ENCODE measurements at places on chromosomes 11 and 22.

- no peak for DNase-seq
Measured at GRCh38 chr22:49317369-49317768, 510.3 kb downstream of the BRD1 start.

DNA sequence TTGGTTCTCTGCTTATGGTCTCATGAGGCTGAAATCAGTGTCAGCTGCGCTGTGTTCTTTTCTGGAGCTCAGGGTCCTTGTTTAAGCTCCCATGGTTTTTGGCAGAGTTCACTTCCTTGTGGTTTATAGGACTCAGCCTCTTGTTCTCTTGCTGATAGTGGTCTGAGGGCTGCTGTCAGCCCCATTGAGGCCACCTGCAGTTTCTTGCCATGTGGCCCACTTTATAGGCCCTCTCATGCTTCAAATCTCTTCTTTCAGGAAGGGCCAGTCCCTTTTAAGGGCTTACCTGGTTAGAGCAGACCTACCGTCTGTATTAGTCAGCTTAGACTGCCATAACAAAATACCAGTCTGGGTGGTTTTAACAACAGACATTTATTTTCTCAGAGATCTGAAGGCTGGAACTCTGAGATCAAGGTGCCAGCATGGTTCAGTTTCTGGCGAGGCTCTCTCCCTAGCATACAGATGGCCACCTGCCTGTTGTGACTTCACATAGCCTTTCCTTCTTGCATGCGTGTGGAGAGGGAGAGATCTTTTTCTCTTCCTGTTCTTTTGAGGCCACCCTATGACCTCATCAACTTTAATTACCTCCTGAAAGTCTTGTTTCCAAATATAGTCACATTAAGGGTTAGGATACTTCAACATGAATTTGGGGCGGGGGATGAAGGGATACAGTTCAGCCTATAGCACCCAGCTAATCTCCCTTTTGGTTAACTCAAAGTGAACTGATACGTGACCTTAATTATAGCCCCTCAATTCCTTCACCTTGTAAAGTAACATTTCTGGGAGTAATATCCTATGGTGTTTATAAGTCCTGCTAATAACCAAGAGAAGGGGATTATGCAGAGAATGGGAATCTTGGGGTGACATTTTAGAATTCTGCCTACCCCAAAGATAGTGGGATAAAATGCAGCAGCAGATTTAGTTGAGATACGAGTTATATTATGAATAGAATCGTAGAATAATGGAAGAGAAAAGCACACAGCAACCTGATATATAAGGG is 131.8 kb downstream of the UVRAG start:
- DNase-seq = no peak

- DNase-seq = no peak
Measured at GRCh38 chr11:11038352-11038751, 180.5 kb upstream of the ZBED5 start.

DNA sequence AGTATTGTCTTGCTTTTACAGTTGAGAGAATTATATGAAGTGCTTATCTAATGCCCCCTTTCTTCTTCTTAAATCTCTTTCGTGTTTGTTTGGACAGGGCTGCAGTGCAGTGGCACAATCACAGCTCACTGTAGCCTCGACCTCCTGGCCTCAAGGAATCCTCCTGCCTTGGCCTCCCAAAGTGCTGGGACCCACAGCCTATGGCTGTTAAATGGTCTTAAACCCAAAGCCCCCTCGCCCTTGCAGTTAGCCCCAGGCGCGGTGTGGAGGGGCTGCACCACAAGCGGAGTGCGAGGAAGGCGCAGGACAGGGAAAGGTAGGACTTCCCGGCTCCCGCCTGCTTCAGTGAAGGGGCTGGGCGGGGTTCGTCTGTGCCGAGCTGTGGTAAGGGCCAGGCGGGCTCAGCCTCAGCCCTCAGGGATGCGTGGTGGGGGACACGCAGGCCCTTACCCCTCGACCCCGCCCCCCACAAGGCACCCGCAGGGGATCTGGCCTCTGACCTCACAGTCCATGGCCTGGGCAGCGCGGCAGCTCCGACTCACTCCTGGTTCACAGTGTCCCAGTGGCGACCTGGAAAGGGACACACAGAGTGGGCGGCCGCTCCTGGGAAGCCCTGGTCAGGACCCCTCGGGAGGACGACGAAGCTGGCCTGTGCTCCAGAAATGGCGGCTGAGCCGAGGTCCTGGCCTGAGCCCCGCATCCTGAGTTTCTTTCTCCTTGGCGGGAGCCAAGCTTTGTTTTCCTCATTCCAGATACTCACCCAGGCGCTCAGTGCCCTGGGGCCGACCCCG is 24.5 kb downstream of the BID start:
- no peak for DNase-seq

DNA sequence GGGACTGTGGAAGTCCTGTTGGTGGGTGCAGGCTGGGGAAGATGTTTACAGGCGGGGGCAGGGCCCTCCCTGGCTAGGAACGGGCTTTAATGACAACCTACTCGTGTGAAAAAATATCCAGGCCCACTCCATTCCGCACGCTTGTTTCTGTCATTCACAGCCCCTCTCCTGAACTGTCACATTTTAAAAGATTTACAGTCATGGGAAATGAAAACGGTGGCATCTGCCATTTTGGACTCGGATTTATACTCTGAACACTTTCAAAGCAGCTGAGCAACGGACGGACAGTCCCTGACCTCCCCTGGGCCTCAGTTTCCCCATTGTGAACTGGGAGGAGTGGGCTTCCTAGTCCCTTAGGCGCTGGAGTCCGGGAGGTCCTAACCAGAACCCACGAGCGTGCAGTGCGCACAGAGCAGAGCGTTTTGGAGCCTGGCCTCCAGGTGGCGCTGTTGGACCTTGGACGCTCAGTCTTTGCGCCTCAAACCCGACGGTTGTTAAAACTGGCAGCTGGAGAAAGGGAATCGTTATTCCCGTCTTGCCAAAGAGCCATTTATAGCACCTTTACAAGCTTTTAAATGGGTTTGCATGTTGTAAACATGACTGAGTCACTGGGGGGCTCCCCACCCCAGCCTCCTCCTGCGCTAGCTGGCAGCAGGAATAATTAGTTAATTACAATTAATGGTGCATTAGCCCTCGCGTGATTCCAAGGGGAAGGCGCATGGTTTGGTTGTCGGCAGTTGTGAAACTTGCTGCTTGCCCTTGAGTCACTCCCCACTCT is 75.3 kb downstream of the FBLN1 start:
- peak; percentile 60 for DNase-seq

- no peak for DNase-seq
Measured at GRCh38 chr11:130157101-130157500, 2.5 kb upstream of the ST14 start.

DNA sequence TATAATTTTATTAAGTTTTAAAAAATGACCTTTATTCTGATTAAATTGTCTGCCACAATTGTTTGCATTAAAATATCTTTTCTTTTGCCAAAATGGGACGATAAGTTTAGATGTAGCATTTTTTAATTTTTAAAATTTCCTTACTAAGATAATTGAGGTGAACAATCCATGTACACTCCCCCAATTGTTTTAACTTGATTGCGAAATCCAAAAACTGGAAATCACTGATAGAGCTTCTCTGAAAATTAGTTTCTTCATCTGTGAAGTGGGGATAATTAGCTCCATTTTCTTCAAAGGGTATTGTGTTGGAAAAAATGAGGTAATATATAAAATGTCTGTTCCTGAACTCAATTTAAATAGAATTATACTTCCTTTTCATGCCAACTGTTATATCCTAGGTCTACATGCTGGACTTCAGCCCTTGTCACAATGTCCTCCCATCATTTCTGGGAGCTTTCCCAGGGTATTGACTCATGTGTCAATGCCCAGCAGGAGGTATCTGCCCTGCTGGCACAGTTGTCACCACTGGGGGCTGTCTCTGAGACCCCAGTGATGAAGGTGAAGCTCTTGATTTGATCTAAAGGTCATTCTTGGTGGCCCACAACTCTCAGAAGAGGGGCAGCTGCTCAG is 28.7 kb upstream of the NAV2 start:
- DNase-seq = no peak

DNA sequence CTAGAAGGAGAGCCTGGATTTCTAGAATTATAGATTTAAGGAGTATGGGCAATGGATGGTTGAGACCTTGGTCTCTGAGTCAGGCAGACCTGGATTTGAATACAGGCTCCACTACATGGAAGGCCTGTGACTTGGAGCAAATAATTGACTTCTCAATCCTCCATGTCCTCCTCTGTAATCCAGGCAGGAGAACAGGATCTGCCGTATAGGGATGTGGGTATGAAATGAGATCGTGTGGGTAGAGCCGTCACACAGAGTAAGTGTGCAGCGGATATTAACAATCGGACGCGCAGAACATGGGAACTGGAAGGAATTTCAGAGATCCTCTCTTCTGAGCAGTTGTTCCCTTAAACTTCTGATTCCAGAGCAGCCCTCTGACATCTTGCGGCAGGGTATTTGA is 11.5 kb upstream of the TMPRSS13 start:
- no peak for DNase-seq

DNA sequence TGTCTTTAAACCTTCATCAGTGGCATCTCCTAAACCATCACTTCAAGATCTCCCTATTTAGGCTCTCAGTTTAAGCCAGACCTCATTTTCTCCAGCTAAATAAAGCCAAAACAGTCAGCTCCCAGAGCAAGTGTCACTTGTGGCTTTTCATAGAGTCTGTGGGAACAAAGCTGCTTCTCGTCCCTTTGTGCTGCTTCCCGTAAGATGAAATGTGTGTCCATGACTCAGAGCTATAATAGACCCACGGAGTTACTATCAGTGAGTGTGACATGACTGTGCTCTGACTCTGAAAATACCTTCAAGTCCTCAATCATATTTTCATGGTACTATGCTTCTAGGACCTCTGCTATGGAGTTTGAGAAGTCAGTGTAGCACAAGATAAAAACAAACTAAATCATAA is 57.3 kb upstream of the SLN start:
- no peak for DNase-seq

GRCh38 chr11:62104816-62105653 is 18.8 kb upstream of the INCENP start:
- no peak for DNase-seq

GRCh38 chr11:108606070-108606469 is 12.5 kb upstream of the EXPH5 start:
- DNase-seq = no peak

DNA sequence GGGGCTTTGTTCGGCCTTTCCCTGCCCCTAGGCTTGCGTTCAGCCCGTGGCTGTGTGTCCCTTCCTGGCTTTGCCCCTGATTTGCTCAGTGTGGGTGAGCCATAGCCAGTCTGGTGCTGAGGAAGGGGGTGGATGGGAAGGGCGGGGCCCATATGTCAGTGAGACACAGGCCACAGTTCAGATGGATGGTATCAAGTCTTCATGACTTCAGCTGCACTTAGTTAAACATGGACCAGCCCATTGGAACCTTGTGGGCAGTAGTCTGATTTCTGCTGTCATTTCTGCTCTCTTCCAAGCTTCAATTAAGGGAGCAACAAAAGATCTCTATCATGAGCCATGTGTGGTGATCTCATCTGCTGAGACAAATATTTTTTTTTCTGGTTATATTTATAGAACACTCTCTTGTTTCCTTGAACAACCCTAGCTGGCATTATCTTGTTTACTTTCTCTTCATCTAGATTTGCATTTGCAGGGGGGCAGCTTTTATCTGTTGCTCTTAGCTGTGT is 21.6 kb upstream of the PEX26 start:
- no peak for DNase-seq

DNA sequence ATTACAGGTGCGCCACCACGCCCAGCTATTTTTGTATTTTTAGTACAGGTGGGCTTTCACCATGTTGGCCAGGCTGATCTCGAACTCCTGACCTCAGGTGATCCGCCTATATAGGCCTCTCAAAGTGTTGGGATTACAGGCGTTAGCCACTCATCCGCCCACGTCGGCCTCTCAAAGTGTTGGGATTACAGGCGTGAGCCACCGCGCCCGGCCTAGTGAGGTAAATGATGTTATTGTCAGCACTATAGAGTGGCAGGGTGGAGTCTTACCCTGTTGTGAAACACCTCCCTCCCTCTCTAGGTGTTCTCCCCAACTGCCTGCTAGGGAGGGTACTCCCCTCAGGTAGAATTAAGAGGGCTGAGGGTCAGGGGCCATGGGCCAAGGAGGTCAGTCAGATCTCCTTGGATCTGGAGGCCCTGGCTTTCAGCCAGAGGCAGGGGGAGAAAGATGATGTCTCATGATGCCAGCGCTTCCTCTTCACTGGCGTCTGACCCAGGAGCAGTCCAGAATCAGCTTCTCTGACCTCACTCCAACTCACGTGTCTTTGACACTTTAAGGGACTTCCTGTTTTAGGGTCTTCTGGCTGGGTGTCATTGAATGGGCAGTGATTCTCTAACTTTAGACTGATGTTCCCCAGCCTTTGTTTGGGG is 2.0 kb downstream of the GGA1 start:
- DNase-seq = no peak

- no peak for DNase-seq
Measured at GRCh38 chr11:20002312-20003216, 157.7 kb downstream of the DBX1 start.

Data from NCI-H1048 (cell line).